ENCODE measurements at places on chromosomes 1 and 21.

- no peak for DNase-seq
Observed at GRCh38 chr1:58785442-58786058, 1.7 kb upstream of the JUN start.

DNA sequence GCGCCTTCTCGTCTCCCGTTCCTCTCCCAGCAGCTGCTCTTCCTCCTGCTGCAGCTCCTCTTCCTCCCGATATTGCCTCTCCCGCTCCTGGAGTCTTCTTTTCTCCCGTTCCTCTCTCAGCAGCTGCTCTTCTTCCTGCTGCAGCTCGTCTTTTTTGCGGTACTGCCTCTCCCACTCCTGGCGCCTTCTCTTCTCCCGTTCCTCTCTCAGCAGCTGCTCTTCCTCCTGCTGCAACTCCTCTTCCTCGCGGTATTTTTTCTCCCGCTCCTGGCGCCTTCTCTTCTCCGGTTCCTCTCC, 5.3 kb downstream of the TCHH start:
- no peak for DNase-seq

DNA sequence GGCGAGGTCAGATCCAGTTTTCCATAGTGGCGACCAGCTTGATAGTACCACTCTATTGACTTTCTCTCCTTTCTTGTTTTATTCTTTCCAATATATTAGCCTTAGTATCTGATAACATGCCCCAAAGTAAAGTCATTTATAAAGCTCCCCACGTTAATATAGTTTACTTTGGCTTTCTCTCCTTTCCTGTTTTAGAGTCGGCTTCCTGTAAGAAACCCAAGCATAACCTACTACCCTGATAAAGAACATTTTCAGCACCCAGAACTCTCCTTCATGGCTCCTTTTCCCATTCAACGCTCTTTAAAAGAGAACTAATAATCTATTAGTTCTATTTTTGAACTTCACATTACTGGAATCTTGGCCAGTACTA, 23.7 kb downstream of the CD1D start:
- DNase-seq, result no peak

- DNase-seq, result no peak
Observed at GRCh38 chr1:79561521-79561978, 555.0 kb upstream of the ADGRL4 start.

DNA sequence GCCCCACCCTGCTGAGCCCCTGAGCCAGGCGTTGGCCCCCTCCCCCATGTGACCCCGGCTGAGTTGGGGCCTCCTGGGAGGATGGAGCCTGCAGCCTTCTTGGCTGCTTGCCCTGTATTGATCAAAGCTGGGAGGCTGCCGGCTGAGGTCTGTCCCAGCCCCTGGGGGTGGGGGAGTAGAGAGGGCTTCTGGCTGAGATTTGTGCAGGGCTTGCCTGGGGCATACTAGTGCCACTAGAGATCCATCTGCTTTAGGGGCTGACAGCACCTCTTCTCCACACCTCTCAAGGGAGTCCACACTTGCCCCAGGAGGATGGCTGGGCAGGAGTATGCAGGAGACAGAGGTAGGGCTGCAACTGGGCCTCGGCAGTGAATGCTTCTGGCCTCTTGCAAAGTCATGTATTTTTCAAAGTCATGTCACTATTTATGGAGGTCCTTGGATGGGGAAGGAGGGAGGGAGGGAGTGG, 53.6 kb upstream of the SSBP3 start:
- no peak for DNase-seq

Measured in HuH-7.5 (cell line).